ENCODE measurements at places on chromosomes 1 and 21.

GRCh38 chr1:172404121-172404520, 16.4 kb upstream of the C1orf105 start:
- no peak for DNase-seq

GRCh38 chr1:59007820-59008598, 224.2 kb upstream of the JUN start:
- no peak for DNase-seq

- DNase-seq = no peak
Measured at GRCh38 chr1:14470802-14471201, 127.7 kb upstream of the KAZN start.

DNA sequence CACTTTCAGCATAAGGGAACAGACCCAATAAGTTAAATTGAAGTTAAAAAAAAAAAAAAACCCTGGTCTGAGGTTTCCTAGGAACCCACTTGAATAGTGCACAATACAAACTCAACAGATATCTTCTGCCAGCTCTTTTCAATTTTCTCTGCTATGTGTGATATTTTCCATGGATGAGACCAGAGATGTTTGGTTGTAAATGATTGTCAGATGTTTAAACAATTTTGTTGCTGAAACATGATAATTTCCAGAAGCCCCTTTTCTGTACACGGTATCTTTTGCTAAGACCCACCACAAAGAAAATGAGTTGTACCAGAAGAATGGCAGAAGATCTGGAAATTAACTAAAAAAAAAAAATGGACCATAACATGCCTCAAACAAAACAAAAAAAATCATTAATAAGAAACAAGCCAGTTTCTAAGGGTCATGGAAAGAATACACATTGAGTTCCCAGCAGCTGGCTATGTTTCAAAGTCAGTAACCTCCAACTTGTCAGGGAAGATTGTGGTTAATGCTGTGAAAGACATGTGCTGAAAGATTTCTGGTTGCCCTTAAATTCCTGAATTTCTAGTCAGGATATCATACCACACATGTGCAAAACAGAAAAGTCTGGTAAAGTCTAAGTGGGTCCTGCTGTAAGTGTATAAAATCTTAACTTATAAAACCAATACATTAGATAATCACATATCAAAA, 35.6 kb upstream of the MGST3 start:
- DNase-seq = no peak

DNA sequence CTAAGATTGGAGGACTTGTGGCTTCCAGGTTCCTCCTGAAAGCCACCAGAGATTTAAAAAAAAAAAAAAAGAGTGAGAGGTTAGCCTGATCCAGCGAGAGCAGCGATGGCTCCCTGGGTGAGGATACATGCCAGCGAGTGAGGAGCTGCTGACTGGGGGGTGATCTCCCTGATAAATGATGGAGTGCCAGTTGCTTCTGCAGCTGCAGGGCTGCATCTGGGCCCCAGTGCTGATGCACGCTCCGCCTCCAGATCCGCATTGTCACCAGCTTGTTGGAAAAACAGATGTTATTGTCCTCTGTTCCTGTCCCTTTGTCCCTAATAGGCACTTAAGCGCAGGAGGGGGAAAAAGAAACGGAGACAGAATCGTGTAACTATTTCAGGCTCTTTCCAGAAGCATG, 28.6 kb downstream of the UBIAD1 start:
- no peak for DNase-seq

DNA sequence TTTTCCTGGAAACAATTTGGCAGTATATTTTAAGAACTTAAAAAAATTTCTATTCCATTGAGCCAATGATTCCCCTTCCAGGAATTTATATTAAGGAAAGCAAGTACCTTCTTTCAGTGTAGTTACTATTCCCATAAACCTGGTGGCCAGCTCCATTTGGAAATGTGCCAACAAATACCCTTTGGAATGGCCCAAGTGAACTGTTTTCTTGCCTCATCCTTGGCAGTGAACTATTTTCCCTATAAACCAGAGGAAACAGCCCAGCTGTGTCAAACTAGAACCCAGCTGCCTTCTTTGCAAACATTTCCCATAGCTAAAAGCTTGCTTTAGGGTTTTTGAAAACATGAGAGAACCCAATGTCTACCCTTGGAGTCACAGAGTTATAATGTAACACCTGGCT, 496.9 kb downstream of the NEGR1 start:
- no peak for DNase-seq

DNA sequence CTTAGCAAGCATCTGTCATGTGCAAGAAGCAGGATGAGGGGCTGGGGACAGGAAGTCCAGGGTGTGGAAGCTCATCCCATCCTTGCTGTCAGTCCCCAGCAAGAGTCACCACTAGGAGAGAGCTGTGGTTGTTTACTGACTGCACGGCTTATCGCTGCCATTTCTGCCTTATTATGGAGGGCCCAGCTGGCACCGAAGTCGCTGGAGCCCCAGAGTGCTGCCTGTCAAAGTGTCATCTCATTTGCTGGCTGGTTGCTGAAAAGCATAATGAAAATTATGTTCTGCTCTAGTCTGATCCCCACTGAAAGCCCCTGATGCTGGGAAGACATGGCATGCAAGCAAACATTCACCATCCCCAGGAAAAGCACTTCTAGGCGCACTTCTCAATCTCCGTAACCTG, 642.7 kb downstream of the NPHP4 start:
- no peak for DNase-seq

GRCh38 chr1:156126630-156127534, 12.4 kb downstream of the LMNA start:
- DNase-seq = peak; percentile 55

DNA sequence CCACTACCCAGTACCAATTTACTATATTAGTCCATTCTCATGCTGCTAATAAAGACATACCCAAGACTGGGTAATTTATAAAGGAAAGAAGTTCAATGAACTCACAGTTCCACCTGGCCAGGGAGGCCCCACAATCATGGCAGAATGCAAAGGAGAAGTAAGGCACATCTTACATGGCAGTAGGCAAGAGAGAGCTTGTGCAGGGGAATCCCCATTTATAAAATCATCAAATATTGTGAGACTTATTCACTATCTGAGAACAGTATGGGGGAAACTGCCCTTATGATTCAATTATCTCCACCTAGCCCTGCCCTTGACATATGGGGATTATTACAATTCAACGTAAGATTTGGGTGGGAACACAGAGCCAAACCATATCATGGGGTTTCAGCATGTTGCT, 6.4 kb downstream of the CD58 start:
- DNase-seq = no peak

DNA sequence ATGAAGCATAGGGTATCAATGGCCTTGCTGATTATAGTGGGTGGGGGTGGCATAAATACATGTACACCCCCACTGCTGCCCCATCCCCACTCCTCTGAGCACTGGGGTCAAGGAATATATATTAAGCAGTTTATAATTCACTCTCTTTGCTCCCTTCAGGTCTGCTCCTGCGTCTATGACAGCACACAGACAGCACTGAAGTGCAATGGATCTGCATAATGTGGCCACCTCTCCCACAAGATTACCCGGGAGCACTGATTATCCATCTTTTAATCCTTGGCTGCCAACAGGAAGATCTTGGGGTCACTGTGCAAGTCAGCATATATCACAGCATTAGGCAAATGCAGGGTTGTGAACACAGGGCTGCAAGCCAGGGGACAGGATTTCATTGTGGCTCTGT, 19.3 kb downstream of the RXRG start:
- DNase-seq = no peak

GRCh38 chr1:59292562-59292961, 4.3 kb upstream of the FGGY start:
- no peak for DNase-seq

- no peak for DNase-seq
Measured at GRCh38 chr21:45826676-45827301, 154.8 kb upstream of the COL6A1 start.

DNA sequence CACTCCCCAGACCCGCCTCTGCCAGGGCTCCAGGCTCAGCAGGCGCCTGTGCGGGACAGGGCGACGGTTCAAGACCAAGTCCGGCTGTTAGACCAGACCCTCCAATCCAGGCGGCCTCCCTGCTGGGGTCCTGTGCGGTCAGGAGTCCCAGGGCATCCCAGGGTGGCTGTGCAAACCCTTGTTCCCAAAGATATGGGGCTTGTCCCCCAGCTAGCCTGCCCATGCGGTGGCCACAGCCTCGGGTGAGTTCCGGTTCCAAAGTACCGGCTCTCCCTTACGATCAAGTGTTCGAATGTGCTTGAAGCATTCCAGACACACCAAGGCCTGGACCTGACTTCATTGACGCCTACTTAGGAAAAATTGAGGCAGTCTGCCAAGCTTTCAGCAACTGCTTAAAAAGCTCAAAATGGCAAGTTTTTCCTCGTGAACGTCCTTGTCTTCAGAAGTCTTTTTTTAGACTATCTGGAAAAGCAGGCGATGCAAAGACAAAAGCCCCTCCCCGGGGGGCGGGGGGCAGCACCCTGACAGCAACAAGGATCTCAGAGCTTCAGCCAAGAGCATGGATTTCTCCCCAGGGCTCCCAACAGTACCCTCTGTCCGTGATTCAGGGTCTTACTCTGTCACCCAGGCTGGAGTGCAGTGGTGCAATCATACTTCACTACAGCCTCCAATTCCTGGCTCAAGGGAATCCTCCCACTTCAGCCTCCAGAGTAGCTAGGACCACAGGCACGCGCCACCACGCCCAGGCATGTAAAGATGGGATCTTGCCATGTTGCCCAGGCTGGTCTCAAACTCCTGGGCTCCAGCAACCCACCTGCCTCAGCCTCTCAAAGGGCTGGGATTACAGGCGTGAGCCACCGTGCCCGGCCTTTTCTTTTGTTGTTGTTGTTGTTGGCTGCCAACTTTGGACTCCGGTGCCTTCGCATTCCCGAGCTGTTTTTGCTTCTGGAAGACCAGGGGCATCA, 2.3 kb downstream of the FAAP20 start:
- DNase-seq = no peak

- DNase-seq = no peak
Measured at GRCh38 chr1:169576935-169577331, 9.3 kb downstream of the F5 start.

GRCh38 chr1:226568975-226569741, 20.6 kb downstream of the STUM start:
- no peak for DNase-seq

DNA sequence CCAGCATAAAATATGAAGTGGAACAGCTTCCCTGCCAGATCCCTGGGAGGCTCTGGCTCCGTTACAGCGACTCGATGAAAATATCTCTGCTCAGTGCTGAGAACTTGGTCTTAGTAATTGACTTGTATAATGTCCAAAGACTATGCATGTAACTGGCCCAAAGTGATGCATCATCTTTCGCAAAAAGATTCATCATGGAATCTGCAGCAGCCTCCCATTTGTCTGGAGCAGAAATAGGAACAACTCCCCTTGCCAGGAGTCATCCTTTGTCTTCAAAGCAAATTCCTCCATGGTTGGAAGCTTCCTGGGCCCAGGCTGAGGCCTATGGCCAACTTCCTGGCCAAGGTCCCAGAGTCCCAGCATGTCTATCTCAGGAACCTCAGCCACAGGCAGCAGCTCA, 16.9 kb upstream of the SLC6A17 start:
- DNase-seq = no peak

GRCh38 chr1:79785964-79786363, 779.4 kb upstream of the ADGRL4 start:
- DNase-seq = no peak

DNA sequence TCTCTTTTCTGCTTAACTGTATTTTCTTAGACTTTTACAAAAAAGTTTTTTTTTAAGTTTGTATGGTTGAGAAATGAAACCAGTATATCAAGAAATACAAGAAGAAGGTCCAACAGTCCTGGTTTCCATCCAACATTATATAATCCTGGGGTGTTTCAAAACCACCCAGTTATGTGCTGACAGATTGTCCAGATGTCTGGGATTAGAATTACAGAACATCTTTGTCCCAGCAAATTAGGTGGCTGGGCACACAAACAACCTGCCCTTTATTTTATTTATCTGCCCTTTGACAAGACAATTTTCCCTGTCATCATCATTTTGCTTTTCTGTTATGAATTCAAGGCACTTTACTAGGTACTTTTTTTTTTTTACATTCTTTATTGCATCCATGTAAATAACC, 622.1 kb downstream of the PLPP3 start:
- DNase-seq = no peak

DNA sequence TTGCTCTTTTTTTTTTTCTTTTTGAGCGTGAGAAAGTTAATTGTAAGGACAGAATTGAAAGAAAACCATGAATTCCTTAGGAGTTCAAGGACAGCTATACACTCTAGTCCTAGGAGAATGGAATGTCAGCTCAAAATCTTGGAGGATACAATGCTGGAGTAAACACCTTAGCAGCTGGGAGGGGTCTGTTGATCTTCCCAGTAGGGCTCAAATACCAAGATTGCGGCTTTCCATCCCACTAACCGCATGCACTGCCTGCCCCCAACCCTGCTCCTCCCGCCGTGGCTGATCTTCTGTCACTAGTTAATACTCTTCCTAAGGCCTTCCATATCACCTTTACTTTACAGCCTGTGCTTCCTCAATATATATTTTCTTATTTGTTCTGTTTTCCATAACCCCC, 2.6 kb upstream of the PDC start:
- DNase-seq = no peak

DNA sequence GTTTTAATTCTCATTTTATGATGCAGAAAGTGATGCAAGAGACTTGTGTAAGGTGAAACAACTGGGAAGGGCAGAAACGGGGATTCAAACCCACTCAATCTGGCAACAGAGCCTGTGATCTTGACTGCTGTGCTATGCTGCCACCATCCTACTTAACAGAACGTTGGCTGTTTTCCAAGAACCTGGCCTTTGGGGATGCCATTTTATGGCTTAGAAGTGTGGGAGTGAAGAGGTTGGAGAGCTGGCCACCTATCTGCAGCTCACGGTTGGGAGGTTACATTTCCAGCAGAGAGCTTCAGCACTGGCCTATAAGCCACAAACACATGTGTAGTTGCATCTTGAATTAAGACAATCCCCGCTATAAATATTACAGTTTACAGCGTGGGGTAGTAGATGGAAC, 235.3 kb downstream of the PRDM2 start:
- DNase-seq = no peak

DNA sequence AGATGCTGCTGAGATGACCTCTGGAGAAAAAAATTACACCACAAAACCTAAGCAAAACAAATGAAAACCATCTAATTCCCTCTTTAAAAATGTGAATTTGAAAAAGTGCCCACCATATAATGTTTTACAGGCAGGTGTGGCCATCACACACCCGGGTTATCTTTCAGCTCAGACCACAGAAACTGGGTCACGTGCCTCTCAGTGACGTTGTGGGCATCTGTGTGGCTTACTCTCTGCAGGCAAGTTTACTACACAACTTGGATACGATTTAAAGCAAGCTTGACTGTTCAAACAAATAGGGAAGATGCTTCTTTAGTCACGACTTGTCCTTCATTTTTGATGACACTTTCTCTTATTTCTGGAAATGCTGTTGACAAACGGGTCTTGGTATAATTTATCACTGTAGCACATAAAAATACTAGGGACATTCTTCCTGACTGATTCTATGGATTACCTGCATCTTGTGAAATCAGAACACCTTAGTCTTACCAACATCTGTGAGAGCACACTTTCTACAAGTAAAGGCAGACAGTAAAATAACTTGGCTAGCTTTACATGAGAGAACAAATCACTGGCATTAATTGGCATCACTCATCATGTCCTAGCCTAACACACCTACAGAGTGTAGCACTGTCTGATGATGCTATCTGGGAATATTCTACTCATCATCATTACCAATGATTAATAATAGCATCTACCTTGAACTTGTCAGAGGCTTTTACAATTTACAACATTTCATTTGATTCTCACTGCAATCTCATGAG, 89.3 kb upstream of the EDEM3 start:
- peak; percentile 45 for DNase-seq

- DNase-seq = no peak
Measured at GRCh38 chr1:8137481-8138244, 111.6 kb upstream of the ERRFI1 start.
